ENCODE measurements at places on chromosomes 13 and 19.

GRCh38 chr13:112715715-112716460 lies 26.1 kb downstream of the ATP11A start:
- DNase-seq: no peak

DNA sequence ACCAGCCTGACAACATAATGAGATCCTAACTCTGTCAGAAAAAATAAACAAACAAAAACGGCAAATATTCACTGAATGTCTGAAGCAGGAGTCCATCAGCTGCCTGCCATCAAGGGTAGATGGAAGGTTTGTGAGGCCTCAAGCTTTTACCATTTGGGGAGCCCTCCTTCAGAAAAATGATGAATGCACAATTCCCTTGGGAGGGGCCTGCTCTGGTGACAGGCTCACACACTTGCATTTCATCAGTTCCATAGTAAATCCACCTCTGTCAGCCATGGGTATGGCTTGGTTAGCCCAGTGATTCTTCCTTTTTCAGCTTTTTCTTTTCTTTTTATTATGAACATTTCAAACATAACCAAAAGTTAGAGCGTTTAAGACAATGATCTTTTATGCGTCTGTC lies 26.3 kb upstream of the KATNAL1 start:
- DNase-seq: no peak

GRCh38 chr19:42284066-42284501 lies 15.0 kb downstream of the CIC start:
- peak; percentile 82 for DNase-seq

- peak; percentile 67 for DNase-seq
Measured at GRCh38 chr19:7868671-7869452, 5.3 kb downstream of the PRR36 start.

- no peak for DNase-seq
Measured at GRCh38 chr19:36377541-36378178, 1.3 kb downstream of the ZFP14 start.

- DNase-seq: no peak
Measured at GRCh38 chr13:73273745-73274144, 214.9 kb downstream of the KLF5 start.

DNA sequence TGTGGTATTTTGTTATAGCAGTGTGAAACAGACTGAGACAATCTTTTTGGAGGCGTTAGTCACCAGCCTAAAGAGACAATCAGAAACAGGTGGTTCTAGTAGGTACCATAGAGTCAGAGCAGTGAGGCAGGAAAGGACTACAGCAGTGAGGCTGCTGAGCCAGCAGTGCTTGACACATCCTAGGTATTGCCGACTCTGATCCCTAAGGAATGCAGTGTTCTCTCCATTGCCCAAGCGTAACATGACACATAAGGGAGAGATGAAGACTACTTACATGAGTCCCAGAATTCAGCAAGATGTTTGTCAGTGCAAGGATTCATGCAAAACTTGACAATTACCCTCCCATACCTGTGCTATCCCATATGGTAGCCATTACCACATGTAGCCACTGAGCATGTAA lies 62.4 kb upstream of the XPO4 start:
- DNase-seq: no peak

DNA sequence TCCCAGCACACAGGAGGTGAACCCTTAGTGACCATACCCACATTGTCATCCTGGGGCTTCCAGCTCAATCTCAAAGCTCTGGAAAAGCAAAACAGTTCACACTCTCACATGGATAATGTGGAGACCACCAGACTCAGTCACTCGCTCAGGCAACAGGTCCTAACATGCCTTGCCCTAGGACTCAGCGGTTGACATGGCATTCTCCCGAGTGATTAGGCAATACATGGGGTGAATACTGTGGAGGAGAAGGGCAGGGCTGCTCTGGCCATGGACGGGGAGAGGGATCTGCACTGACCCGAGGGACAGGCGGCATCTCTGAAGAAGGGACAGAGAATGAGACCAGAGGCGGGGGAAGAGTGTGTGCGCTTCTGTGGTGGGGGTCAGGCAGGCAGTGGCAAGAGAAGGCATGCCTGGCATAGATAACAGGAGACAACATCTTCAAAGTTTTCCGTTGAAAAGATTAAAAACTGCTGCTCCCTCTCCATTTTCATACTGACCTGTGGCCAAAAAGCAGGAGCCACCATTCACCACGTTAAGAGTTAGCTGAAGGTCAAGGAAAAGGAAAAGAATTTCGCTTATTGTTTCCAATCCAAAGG lies 44.5 kb upstream of the EPHX3 start:
- DNase-seq: no peak

DNA sequence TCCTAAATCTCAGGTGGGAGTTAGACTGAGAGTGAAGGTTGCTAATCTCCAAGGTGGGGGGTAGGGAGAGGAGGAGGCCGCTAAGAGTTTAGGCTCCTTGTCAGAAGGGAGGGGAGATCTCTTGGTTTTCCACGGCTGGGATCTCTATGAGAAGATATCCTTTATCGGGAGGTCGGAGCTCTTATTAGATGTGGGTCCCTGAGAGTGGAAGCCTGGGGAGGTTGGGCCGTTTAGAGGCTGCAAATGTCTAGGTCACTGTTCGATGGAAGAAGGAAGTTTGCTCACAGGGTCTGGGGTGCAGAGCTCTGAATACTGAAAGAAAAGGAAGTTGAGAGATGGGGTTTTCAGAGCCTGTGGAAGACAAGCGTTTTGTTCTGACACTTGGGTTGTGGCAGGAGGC lies 3.8 kb downstream of the MYADM start:
- no peak for DNase-seq

DNA sequence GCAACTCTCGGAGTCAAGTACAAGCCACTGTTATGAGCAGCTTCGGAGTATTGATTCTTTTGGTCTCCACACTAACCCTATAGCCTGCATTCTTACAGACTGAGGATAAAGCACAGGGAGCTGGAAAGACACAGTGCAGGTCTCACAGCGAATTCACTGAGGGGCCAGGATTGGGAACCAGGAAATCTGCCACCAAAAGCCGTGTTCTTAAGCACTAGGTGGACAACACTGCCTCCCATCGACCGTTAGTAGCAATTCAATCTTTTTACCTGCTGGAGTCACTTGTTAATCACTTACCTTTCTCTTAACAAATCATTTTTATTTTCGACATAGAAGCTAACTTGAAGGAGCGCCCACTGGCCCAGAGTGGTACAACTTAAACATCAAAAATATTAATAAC lies 6.3 kb downstream of the PMIS2 start:
- no peak for DNase-seq

DNA sequence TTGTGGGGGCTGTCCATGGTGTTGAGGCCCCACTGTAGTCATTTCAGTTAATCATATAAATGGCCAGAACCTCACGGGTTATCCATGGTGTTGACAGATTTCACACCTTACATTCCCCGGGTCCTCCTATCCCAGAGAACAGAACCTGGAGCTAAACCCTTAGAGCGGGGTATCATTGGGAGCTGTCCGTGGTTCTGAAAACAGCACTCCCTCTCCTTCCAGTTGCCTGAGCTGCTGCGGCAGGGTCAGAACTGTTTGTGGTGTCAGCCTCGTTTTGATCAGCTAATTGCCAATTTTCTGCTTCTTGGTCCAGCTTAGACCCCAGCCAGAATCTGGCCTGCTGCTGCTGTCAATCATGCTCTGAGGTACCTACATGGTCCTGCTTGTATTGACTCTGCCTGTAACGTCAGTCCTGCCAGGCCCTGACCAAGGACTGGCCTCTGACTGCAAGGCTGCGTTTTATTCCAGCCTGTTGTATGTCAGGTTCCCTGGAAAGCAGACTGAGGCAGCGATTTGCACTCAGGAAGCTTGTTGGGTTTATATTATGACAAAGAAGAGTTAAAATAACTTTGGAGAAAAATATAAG lies 55.8 kb upstream of the KCTD15 start:
- no peak for DNase-seq

DNA sequence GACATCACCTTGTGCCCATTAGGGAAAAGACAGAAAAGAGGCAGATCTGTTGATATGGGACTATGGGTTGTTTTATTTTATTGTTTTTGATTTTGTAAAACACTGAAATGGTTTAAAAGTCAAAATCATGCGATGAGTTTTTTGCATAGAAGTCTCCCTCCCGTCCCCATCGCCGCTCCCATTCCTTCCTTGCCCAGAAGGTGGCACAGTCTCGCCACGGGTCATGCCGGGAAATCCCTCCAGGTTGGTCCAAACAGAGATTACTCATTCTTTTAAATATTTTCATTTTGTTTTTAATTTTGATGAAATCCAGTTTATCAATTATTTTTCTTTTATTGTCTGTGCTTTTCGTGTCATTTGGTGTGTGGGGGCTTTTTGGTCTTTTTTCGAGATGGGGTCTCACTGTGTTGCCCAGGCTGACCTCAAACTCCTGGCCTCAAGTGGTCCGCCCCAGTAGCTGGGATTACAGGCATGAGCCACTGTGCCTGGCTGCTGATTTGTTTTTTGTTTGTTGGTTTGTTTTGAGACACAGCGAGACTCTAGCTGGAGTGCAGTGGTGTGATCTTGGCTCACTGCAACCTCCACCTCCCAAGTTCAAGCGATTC lies 9.2 kb downstream of the PGPEP1 start:
- DNase-seq: no peak
